ENCODE measurements at places on chromosomes 5 and 9. TPM values are rescaled to one million over a fixed set of nuclear protein-coding genes. Genes with fewer than 3 reads are reported as not detected.

DNA sequence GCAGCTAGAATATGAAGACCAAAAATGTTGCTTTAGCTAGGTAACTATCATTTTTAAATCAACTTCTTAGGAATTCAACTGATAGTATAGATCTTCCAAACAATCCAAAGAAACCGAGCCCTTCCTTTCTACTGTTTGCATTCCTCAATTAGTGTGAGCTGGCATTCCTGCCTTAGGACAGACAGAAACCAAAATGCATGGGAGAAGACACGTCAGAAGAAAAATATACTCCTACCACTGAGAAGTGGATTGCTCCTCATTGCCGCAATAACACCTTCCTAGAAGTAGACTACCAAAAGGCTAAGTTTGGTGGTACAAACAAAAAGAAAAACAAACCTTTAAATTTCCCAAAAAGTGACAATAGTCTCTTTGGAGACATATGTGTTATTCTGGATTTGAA lies 440.0 kb downstream of the SEMA5A start:
- no peak for DNase-seq

DNA sequence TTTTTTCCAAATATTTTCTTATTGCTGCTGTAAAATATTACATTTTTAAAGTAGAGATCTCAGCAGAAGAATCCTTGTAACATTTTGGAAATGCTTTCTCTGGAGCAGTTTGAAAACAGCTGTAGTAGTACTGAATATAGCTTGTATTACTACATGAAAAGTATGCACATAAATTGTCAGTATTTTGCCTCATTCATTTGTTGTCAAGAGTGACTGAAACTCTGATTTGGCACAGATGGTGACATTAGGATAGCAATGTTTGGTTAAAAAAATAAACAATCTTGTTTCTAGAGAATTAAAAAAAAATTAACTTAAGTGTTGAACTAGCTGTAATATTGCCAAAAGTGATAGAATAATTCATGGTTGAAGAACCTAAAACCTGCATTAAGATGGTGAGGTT lies 90.4 kb downstream of the NNT start:
- no peak for DNase-seq

- DNase-seq, result peak; percentile 39
Measured at GRCh38 chr9:27384262-27385014, 87.5 kb upstream of the EQTN start.

Gene F2RL2
- not detected for total RNA-seq

Gene THOC3
- 58.0 TPM for total RNA-seq

DNA sequence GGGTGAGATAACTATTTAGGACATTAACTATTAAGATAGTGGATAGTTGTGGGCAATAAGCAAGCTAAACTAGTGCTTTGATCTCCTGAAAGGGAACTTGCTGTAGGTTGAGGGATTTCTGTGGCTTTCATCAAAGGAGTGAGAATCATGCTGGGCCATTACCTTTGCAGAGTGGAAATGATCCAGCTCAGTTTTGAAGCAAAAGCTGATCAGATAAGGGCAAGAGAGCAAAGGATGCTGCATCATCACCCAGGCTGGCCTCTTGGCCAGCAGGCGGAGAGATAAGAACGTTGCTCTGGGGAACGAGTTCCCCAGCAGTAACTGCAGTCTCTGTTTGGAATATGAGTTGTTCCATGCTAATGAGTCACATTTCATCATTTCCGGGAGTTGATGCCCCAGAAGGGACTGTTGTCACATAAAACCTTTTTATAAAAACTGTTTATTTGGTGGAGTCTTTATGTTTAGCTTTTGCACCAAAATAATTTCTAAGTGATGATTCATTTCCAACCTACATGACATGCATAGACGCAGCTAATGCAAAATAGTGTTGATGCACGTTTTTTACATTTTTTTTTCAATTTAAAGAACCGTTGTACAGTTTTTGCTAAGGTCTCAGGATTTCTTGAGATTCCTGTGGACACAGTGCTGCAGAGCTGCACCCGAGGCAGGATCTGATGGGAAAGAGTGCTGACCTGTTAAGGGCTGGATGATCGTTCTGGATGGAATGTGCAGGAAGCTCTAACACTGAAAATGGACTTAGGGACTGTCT lies 99.3 kb downstream of the ACTBL2 start:
- peak; percentile 24 for DNase-seq

GRCh38 chr5:135160036-135160675 lies 126.1 kb upstream of the PITX1 start:
- DNase-seq, result no peak

GRCh38 chr5:87541033-87541432 lies 128.3 kb upstream of the CCNH start:
- DNase-seq, result no peak

- no peak for DNase-seq
Measured at GRCh38 chr5:84257061-84257460, 127.6 kb downstream of the EDIL3 start.

- no peak for DNase-seq
Measured at GRCh38 chr5:65799857-65800256, 77.9 kb downstream of the NLN start.

- DNase-seq, result no peak
Measured at GRCh38 chr9:132775720-132776119, 102.4 kb downstream of the AK8 start.

Gene TLX3
- not detected for total RNA-seq

DNA sequence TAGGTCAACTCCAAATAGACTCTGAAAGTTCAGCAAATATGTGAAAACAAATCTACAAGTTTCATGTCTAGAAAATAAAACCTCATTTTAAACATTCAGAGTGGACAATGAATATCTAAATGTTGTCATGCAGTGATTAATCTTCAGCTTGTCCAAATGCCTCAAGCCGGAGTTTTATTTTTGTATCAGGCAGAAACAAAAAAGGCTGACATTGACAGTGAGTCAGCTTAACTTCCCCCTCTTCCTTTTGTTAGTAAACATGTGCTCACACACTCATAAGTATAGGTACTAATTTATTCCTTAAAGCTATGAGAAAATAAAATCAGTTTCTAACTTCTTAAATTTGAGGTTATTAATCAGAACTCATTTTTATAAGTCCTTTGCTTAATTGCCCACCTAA lies 467.9 kb upstream of the DAB2 start:
- no peak for DNase-seq

DNA sequence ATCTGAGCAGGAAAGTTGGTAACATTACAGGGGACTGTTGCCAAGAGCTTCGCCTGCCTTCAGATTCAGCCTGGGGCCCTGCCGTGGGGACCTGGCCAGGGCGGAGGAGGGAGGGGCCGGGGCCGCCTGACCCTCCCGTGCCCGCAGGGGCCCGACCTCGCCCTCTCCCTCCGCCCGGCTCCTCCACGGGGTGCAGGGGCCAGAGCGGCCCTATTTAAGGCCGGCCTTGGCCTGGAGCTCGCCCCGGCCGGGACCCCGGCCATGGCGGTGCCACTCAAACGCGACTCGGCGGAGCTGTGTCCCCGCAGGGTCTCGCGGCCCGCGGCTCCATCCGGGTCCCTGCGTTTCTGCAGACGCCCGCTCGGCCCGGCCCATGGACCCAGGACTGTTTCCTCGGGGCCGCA lies 757 bp downstream of the TMEM250 start:
- no peak for DNase-seq

GRCh38 chr5:180041301-180042274 lies 30.0 kb downstream of the RNF130 start:
- no peak for DNase-seq

Data from OCI-LY7 (cell line).